ENCODE measurements at places on chromosomes 1 and 21. TPM values are rescaled to one million over a fixed set of nuclear protein-coding genes. Genes with fewer than 3 reads are reported as not detected.

GRCh38 chr1:220828179-220828490 lies 41.4 kb downstream of the MTARC1 start:
- DNase-seq: no peak
- no peak overlapping the region for H3K4me3 ChIP-seq
- H3K36me3 ChIP-seq: no peaks in the 10 kb centered on the region
- no peak overlapping the region for H3K27ac ChIP-seq
- H3K4me1 ChIP-seq: no peaks in the 10 kb centered on the region

Gene OR6K3
- not detected for total RNA-seq

GRCh38 chr1:45171575-45171974 lies 34.8 kb downstream of the ZSWIM5 start:
- no peak overlapping the region for H3K27ac ChIP-seq
- H3K4me3 ChIP-seq: no peak overlapping the region
- no peaks in the 10 kb centered on the region for H3K36me3 ChIP-seq
- DNase-seq: no peak
- H3K4me1 ChIP-seq: no peaks in the 10 kb centered on the region
- H3K27me3 ChIP-seq: no peaks in the 10 kb centered on the region

GRCh38 chr1:198040880-198041279 lies 115.9 kb upstream of the NEK7 start:
- no peak for DNase-seq
- H3K4me1 ChIP-seq: no peaks in the 10 kb centered on the region
- H3K27me3 ChIP-seq: no peaks in the 10 kb centered on the region
- no peak overlapping the region for H3K4me3 ChIP-seq

Gene OR2T2
- not detected for total RNA-seq

DNA sequence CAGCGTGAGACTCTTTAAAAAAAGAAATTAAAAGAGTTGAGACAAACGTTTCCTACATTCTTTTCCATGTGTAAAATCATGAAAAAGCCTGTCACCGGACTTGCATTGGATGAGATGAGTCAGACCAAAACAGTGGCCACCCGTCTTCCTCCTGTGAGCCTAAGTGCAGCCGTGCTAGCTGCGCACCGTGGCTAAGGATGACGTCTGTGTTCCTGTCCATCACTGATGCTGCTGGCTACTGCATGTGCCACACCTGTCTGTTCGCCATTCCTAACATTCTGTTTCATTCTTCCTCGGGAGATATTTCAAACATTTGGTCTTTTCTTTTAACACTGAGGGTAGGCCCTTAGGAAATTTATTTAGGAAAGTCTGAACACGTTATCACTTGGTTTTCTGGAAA lies 31.2 kb downstream of the IFNAR1 start:
- no peaks in the 10 kb centered on the region for H3K36me3 ChIP-seq
- H3K4me1 ChIP-seq: peaks cover 5% of the 10 kb centered on the region
- H3K27me3 ChIP-seq: no peaks in the 10 kb centered on the region
- no peak overlapping the region for H3K4me3 ChIP-seq
- DNase-seq: no peak

DNA sequence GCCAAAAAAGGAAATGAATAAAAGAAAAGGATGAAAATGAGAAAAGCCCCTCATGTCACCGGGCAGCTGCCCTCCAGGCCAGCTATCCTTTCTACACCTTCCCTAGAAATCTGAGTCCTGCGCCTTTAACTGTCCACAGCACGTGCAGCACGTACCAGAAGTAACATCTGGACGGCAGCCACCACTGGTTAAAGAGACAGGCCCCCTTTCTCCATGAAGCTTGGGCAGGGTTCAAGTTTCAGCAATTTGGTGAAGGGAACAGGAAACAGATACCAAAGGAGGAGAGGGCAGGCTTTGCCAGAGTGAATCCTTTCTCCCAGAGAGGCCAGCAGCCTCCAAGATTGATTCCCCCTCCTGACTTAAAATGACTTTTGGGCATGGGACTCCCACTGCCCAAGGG lies 3.6 kb upstream of the KIAA2013 start:
- peak; percentile 35 for DNase-seq
- H3K4me3 ChIP-seq: no peak overlapping the region
- H3K36me3 ChIP-seq: no peaks in the 10 kb centered on the region
- H3K27me3 ChIP-seq: no peaks in the 10 kb centered on the region
- peaks cover 56% of the 10 kb centered on the region for H3K4me1 ChIP-seq

DNA sequence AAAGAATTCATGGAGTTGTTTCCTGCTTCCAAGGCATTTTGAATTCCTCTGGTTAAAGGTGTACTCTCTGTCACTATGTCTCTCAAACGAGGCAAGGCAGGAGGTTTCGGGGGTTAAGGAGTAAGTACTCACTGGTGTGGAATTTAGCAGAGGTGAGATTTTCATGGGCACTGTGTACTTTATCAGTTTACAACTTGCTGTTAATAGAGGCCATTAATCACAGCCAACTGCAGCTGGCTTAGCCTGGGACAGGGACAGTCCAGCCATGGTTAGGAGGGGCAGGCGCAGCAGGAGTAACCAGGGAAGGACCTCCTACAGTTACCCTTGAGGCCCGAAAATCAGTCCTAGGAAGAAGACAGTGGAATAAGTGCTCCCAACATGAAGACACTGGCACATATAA lies 18.1 kb upstream of the TMEM9 start:
- DNase-seq: no peak
- no peak overlapping the region for H3K4me3 ChIP-seq
- no peaks in the 10 kb centered on the region for H3K27me3 ChIP-seq
- H3K4me1 ChIP-seq: peaks cover 4% of the 10 kb centered on the region

GRCh38 chr1:65640046-65640445 lies 152.6 kb upstream of the PDE4B start:
- no peaks in the 10 kb centered on the region for H3K27me3 ChIP-seq
- H3K36me3 ChIP-seq: no peaks in the 10 kb centered on the region
- H3K4me1 ChIP-seq: no peaks in the 10 kb centered on the region
- no peak overlapping the region for H3K4me3 ChIP-seq

Gene NIPAL3
- 68.7 TPM for total RNA-seq

Gene TMEM269
- not detected for total RNA-seq

- H3K27me3 ChIP-seq: no peaks in the 10 kb centered on the region
- DNase-seq: no peak
- no peak overlapping the region for H3K4me3 ChIP-seq
Observed at GRCh38 chr1:40020447-40021085, 20.0 kb upstream of the CAP1 start.

DNA sequence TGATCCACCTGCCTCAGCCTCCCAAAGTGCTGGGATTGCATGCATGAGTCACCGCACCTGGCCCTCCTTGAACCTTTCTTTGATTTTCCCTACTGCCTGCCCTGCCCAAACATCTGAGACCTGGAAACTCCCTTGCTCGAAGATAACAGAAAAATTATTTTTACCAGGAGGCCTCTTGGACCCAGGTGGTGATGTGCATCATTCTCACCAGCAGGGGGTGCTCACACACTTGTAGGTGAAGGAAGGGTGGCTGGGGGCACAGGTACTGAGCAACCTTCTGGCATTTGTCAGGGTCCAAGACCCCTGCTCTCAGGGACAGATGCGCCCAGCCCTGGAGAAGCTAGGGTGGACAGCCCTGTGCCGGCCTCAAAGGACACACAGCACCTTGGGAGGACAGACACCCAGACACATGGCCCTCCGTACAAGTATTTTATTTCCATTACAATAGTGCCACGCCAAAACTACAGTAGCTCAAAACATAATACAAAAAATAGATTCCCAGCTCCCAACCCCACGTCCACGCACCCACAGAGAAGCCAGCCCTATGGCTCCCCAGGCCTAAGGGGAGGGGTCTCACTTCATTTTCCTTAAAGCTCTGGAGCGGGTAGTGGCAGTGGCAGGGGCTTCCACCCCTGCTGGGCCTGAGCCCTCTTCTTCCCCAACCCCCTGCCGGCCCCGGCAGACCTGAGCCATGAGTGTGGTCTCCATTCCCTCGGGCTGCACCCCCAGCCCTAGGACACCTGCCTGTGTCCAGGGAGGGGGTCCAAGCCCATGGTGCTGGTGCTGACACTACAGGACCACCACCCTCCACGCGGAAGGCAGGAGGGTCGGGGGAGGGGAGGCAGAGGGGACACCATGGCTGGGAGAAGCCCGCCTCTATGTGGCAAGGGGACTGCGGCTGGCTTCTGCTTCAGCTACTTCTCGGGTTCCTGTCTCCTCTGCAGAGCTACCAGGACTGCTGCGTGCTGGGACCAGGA lies 40.4 kb upstream of the EIF4G3 start:
- H3K4me3 ChIP-seq: no peak overlapping the region
- no peaks in the 10 kb centered on the region for H3K4me1 ChIP-seq
- DNase-seq: peak; percentile 83
- no peak overlapping the region for H3K27ac ChIP-seq
- no peaks in the 10 kb centered on the region for H3K36me3 ChIP-seq

DNA sequence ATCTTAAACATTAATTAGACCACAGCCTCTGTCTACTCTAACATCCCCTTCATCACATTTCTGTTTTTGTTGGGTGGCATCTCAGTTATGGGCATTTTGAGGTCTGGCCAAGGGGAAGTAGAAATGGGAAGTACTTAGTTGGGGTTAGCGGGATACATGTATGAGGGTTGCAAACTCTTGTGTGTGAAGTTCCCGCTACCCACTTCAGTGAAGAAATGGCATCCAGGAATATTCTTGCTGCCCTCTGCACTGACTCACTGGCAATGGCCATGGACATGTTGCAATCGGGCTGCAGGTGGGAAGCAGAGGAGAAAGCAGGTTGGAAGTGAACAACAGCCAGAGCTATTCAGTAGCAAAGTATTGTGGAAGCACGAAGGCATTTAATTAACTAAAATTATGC lies 7.4 kb downstream of the CD48 start:
- H3K27ac ChIP-seq: no peak overlapping the region
- DNase-seq: no peak
- H3K27me3 ChIP-seq: no peaks in the 10 kb centered on the region
- H3K4me1 ChIP-seq: no peaks in the 10 kb centered on the region

DNA sequence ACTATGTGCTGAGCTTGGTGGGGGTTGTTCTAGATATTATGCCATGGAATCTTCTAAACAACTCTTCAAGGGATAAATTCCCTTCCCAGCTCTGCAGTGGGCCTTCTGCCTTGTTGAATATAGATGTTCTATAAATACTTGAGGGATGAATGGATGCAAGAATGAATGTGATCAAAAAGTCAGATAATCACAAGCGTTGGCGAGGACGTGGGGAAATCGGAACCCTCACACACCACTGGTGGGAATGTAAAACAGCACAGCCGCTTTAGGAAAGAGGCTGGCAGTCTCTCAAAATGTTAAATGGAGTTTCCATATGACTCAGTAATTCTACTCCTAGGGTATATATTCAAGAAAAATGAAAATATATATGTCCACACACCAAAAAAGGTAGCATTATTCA lies 19.0 kb downstream of the SDC3 start:
- H3K36me3 ChIP-seq: no peaks in the 10 kb centered on the region
- peak overlapping the region; percentile 85 for H3K27ac ChIP-seq
- no peak for DNase-seq
- H3K27me3 ChIP-seq: no peaks in the 10 kb centered on the region
- H3K4me1 ChIP-seq: peaks cover 39% of the 10 kb centered on the region

Gene OLIG1
- total RNA-seq: not detected

GRCh38 chr1:17919525-17920439 lies 164.6 kb downstream of the ACTL8 start:
- no peaks in the 10 kb centered on the region for H3K4me1 ChIP-seq
- no peaks in the 10 kb centered on the region for H3K27me3 ChIP-seq
- H3K36me3 ChIP-seq: no peaks in the 10 kb centered on the region
- H3K27ac ChIP-seq: no peak overlapping the region

DNA sequence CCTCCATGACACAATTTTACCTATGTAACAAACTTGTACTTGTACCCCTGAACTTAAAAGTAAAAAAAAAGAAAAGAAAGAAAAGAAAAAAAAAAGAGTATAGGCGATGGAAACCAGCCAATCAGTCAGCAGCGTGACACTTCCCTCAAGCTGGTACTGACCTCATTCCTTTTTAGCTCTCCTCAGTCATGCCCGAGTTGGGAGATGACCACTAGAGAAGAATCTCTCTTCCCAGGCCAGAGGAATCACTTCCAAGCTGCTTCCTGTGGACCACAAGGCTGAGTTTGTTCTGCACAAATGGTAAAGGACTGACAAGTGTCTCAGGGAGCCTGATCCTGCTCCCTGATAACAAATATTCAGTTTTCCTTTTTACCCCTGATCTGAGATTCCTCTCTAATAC lies 313.5 kb upstream of the ESRRG start:
- H3K27ac ChIP-seq: no peak overlapping the region
- H3K4me3 ChIP-seq: no peak overlapping the region
- H3K27me3 ChIP-seq: no peaks in the 10 kb centered on the region
- H3K36me3 ChIP-seq: no peaks in the 10 kb centered on the region
- DNase-seq: no peak
- H3K4me1 ChIP-seq: no peaks in the 10 kb centered on the region

- no peaks in the 10 kb centered on the region for H3K36me3 ChIP-seq
- H3K27ac ChIP-seq: no peak overlapping the region
Observed at GRCh38 chr1:200307755-200308066, 102.1 kb downstream of the ZNF281 start.

- DNase-seq: no peak
- H3K4me1 ChIP-seq: no peaks in the 10 kb centered on the region
- no peak overlapping the region for H3K4me3 ChIP-seq
- H3K36me3 ChIP-seq: no peaks in the 10 kb centered on the region
- no peaks in the 10 kb centered on the region for H3K27me3 ChIP-seq
Observed at GRCh38 chr21:20802201-20802600, 196.0 kb upstream of the NCAM2 start.

Gene TRIM46
- not detected for total RNA-seq

GRCh38 chr1:39609618-39610331 lies 29.7 kb downstream of the HEYL start:
- H3K4me3 ChIP-seq: no peak overlapping the region
- no peak overlapping the region for H3K27ac ChIP-seq
- peak; percentile 86 for DNase-seq
- no peaks in the 10 kb centered on the region for H3K36me3 ChIP-seq

DNA sequence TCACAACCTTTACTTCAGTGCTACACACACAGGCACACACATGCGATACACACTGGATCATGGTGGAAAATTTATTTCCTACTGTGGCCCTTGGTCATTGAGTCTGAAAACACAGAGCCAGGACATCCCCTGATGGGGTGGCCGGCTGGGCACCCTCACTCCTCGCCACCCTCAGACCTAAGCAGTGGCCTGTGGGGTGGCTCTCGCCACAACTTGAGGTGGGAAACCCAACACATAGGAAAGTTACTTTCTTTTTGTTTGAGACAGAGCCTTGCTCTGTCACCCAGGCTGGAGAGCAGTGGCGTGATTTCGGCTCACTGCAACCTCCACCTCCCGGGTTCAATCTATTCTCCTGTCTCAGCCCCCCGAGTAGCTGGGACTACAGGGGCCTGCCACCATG lies 19.4 kb downstream of the CRYAA start:
- H3K27ac ChIP-seq: no peak overlapping the region
- H3K4me3 ChIP-seq: no peak overlapping the region
- no peaks in the 10 kb centered on the region for H3K27me3 ChIP-seq
- no peaks in the 10 kb centered on the region for H3K4me1 ChIP-seq

GRCh38 chr1:184409011-184409410 lies 22.2 kb downstream of the C1orf21 start:
- H3K4me1 ChIP-seq: peaks cover 30% of the 10 kb centered on the region
- H3K4me3 ChIP-seq: no peak overlapping the region
- H3K36me3 ChIP-seq: no peaks in the 10 kb centered on the region

Gene APH1A
- 78.4 TPM for total RNA-seq

GRCh38 chr1:116564426-116564825 lies 6.4 kb downstream of the CD58 start:
- H3K4me3 ChIP-seq: no peak overlapping the region
- no peaks in the 10 kb centered on the region for H3K4me1 ChIP-seq
- DNase-seq: no peak
- H3K27ac ChIP-seq: no peak overlapping the region

Gene TMEM81
- 0.88 TPM for total RNA-seq

- DNase-seq: no peak
- H3K27ac ChIP-seq: no peak overlapping the region
- H3K4me3 ChIP-seq: no peak overlapping the region
Observed at GRCh38 chr1:58214674-58215073, 331.9 kb downstream of the OMA1 start.

Gene BMP8A
- total RNA-seq: 3.6 TPM

All from Peyer's patch (tissue), 4 donors.